ENCODE measurements at places on chromosomes 3 and 15. TPM values are rescaled to one million over a fixed set of nuclear protein-coding genes. Genes with fewer than 3 reads are reported as not detected.

Gene ITGA11
- total RNA-seq: 0.18 TPM

Gene PXYLP1
- total RNA-seq: 1.7 TPM

DNA sequence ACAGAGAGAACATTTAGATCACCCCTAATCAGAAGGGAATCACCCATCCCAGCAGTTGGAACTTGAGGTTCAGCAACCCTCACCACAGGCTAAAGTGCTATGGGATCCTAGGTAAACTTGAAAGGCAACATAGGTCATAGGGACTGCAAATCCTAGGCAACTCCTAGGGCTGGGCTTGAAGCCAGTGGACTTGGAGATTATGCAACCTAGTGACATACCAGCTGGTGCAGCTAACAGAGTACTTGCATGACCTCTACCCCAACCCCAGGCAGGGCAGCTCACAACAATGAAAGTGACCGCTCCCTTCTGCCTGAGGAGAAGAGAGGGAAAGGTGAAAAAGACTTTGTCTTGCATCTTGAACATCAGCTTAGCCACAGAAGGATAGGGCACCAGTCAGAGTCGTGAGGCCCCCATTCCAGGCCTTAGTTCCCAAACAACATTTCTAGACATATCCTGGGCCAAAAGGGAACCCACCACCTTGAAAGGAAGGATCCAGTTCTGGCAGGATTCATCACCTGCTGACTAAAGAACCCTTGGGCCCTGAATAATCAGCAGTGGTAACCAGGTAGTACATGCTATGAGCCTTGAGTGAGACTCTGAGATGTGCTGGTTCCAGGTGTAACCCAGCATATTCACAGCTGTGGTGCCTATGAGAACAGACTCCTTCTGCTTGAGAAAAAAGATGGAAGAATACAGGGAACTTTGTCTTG, 37.6 kb upstream of the FBN1 start:
- no peak for DNase-seq
- H3K27me3 ChIP-seq: no peaks in the 10 kb centered on the region
- H3K4me1 ChIP-seq: no peaks in the 10 kb centered on the region
- H3K27ac ChIP-seq: no peak overlapping the region
- H3K36me3 ChIP-seq: no peaks in the 10 kb centered on the region

DNA sequence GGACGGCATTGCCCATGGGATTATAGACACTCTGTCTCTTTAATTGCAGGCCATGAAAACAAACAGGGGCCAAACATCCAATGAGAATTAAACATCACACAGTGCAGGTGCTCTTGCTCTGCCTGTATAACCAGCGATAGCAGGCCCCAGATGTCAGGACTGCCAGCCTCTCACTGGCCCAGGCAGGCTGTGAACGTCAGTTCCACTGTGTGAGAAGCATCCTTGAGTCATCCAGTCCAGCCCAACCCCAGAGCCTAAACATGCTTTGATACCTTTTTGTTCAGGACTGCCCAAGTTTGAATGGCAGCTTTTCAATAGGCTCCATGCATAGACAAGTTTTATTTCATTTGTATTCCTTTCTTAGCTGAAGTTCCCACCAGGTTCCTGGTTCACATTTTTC, 189.8 kb downstream of the SLCO3A1 start:
- DNase-seq: no peak
- H3K27ac ChIP-seq: no peak overlapping the region
- H3K36me3 ChIP-seq: no peaks in the 10 kb centered on the region
- H3K27me3 ChIP-seq: no peaks in the 10 kb centered on the region

GRCh38 chr15:33341953-33342352, 31.2 kb downstream of the RYR3 start:
- H3K36me3 ChIP-seq: no peaks in the 10 kb centered on the region
- H3K27ac ChIP-seq: no peak overlapping the region
- DNase-seq: no peak
- H3K4me3 ChIP-seq: no peak overlapping the region
- H3K4me1 ChIP-seq: no peaks in the 10 kb centered on the region
- no peaks in the 10 kb centered on the region for H3K27me3 ChIP-seq
